Body of pancreas (tissue), 4 donors: ENCODE measurements at places on chromosomes 1 and 21.

DNA sequence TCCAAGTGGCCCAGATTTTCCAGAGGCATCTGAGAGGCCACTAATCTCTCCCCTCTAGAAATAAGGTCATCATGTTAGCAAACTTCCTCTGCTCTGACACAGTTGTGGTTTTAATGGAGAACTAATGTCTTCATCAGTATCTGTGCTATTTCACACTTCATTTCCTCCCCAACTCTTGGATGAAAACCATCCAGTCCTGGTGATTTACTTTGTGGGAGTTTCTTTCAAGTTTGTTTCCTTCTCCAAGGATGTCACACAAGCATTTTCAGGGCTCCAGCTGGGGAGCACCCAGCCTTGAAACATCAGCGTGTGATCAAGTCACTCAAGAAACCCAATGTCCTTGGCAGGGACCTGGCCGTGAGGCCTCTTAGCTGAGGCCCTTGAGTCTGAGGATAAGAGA lies 38.8 kb downstream of the TBX15 start:
- no peaks in the 10 kb centered on the region for H3K4me1 ChIP-seq
- no peak overlapping the region for H3K27ac ChIP-seq
- H3K27me3 ChIP-seq: no peaks in the 10 kb centered on the region
- no peak overlapping the region for H3K4me3 ChIP-seq
- no peaks in the 10 kb centered on the region for H3K36me3 ChIP-seq
- DNase-seq: no peak

- H3K27me3 ChIP-seq: no peaks in the 10 kb centered on the region
- peaks cover 24% of the 10 kb centered on the region for H3K4me1 ChIP-seq
- no peak for DNase-seq
- no peak overlapping the region for H3K4me3 ChIP-seq
- peaks cover 6% of the 10 kb centered on the region for H3K36me3 ChIP-seq
These were observed 20.6 kb upstream of the NBL1 start for GRCh38 chr1:19623523-19623922.

DNA sequence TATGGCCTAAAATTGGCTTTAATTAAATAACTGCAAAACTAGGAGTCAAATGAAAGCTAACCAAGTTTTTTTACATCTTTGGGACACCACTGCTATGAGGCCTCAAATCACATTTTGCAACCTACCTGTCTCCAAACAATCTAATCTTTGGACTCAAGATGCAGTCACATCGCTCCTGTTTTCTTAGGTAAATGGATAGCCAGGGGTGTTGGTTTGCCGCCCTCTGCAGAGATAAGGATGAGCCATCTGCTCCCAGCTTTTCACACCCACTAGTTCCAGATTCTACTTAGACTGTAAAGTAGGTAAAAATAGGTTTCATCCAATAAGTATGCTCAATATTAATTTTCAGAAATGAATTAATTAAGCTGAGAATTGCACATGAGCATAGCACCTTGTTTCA lies 456.5 kb downstream of the KIF26B start:
- H3K27ac ChIP-seq: no peak overlapping the region
- no peak overlapping the region for H3K4me3 ChIP-seq

- no peak for DNase-seq
- H3K4me1 ChIP-seq: no peaks in the 10 kb centered on the region
- no peaks in the 10 kb centered on the region for H3K27me3 ChIP-seq
- no peak overlapping the region for H3K27ac ChIP-seq
These were observed 101.1 kb downstream of the UBIAD1 start for GRCh38 chr1:11373895-11374747.

GRCh38 chr21:19236209-19236608 lies 832.6 kb upstream of the TMPRSS15 start:
- no peaks in the 10 kb centered on the region for H3K27me3 ChIP-seq
- no peak overlapping the region for H3K4me3 ChIP-seq
- no peak overlapping the region for H3K27ac ChIP-seq
- H3K4me1 ChIP-seq: no peaks in the 10 kb centered on the region
- no peaks in the 10 kb centered on the region for H3K36me3 ChIP-seq

GRCh38 chr1:56025942-56026341 lies 553.4 kb downstream of the PLPP3 start:
- no peaks in the 10 kb centered on the region for H3K4me1 ChIP-seq
- H3K27ac ChIP-seq: no peak overlapping the region
- H3K36me3 ChIP-seq: no peaks in the 10 kb centered on the region
- H3K4me3 ChIP-seq: no peak overlapping the region
- no peaks in the 10 kb centered on the region for H3K27me3 ChIP-seq

DNA sequence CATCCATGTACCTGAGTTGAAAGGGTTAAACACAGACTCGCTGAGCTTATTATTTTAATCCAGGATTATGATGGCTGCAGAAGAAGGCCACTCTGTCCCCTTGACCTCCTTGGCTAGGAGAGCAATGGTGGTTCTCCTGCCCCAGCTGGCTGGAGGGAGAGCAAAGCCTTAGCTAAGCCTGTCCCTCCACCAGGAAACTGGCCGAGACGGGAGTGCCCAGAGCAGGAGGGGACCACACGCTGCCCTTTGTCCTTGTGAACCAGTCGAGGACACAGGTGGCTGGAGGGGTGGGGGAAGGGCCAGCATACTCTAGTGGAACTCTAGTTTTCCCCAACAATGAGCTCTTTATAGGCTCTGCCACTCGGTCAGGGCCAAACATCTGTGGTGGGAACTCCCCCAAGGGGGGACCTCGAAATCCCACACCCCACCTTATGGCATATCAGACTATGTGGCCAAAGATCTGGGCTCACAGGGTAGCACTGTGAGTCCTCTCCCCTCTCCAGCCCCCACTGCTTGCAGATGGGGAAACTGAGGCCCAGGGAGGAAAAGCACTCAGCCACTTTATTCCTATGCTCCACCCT lies 12.9 kb downstream of the KIAA1614 start:
- H3K27ac ChIP-seq: no peak overlapping the region
- H3K27me3 ChIP-seq: no peaks in the 10 kb centered on the region
- no peaks in the 10 kb centered on the region for H3K36me3 ChIP-seq
- peaks cover 21% of the 10 kb centered on the region for H3K4me1 ChIP-seq
- H3K4me3 ChIP-seq: no peak overlapping the region
- DNase-seq: peak; percentile 23

DNA sequence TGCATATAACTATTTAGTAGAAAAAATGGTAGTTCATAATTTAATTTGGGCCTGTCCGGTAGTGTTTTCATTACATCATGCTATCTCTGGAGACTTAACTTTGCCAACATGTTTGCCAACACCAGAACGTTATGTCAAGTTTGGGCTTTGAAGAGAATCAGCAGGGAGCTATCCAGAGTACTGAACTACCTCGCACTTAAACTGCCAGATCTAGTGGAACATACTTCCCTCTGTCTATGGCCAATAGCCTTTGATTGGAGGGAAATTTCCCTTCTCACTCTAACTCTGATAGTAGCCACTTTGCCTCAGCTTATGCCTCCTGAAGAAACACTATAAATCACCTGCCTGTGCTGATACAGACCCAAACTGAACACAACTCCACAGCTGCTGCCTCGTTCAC lies 10.0 kb downstream of the LRRC53 start:
- no peaks in the 10 kb centered on the region for H3K27me3 ChIP-seq
- H3K27ac ChIP-seq: no peak overlapping the region
- DNase-seq: no peak
- H3K4me3 ChIP-seq: no peak overlapping the region
- H3K4me1 ChIP-seq: no peaks in the 10 kb centered on the region

DNA sequence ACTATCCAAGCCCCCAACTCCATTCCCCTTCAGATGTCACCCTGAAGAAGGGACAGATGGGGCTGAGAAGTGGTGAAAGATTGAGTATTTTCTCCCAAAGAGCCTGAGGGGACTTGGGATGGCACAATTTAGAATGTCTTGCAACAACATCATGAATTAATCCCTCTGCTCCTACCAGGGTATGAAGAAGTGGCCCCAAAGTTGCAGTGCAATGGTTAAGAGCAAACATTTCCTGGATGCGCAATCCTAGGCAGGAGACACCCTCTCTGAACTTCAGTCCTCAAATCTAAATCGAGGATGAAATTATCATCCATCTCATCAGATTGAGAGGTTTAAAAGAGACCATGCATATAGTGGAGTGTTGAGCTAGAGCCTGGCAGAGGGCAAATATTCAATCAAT lies 28.6 kb upstream of the CITED4 start:
- DNase-seq: no peak
- H3K4me3 ChIP-seq: no peak overlapping the region
- no peaks in the 10 kb centered on the region for H3K4me1 ChIP-seq
- H3K27ac ChIP-seq: no peak overlapping the region
- H3K27me3 ChIP-seq: no peaks in the 10 kb centered on the region

DNA sequence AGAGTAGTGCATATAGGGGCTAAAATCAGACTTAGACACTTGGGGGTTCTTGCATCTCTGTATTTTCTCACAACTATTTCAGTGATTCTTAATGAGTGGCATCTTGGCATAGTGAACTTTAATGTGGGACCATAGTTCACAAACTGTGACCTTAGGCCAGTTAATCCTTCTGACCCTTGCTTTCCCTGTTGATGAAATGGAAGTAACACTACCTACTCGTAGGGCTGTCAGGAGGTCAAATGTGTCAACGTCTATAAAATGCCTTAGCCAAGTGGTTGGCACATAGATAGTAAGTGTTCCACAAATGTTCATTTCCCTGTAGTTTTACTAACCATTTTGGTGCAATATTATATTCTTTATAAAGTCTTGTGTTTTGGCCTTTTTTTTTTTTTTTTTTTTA lies 49.4 kb downstream of the DYRK1A start:
- no peaks in the 10 kb centered on the region for H3K27me3 ChIP-seq
- no peak for DNase-seq
- H3K4me1 ChIP-seq: peaks cover 52% of the 10 kb centered on the region
- H3K27ac ChIP-seq: no peak overlapping the region

DNA sequence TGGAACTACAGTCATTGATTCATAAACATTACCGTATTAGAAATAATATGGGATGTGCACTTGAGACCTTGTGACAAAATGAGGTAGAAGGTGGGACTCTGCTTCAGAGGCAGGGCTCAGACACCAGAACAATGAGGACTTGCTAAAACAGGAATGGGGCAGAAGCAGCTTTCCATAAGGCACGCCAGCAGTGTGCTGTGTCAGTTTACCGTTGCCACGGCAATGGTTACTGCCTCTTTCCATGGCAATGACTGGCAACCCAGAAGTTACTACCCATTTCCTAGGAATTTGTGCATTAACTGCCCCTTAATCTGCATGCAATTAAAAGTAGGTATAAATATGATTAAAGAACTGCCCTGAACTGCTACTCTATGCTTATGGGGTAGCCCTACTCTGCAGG lies 169.0 kb downstream of the CHRM3 start:
- H3K27me3 ChIP-seq: no peaks in the 10 kb centered on the region
- H3K27ac ChIP-seq: no peak overlapping the region
- no peak for DNase-seq

DNA sequence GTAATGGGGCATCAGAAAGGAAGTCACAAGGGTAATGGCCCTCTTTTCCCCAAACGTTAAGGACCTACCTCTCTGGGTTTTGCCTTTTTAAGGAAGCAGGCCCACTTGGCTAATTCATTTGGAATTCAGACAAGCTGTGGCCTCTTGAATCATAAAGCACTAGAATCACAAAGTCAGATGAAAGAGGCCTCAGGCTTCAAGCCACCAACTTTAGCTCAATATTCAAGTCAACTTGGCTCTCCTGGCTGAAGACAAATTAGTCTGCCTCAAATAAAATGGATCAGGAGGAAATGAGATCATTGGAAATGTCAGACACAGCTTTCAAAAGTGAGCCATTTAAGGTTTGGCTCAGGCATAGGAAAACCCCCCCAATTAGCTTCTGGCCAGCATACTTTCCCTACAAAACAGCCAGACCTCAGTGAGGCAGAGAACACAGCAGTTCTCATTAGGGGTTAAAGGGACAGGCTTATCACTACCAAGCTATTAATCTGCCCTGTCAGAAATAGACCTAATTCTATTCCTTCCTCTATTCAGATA lies 34.3 kb downstream of the SLC35D1 start:
- no peaks in the 10 kb centered on the region for H3K27me3 ChIP-seq
- no peak overlapping the region for H3K4me3 ChIP-seq
- no peaks in the 10 kb centered on the region for H3K36me3 ChIP-seq
- H3K27ac ChIP-seq: peak overlapping the region; percentile 53
- no peak for DNase-seq
